ENCODE measurements at places on chromosomes 12 and 14.

DNA sequence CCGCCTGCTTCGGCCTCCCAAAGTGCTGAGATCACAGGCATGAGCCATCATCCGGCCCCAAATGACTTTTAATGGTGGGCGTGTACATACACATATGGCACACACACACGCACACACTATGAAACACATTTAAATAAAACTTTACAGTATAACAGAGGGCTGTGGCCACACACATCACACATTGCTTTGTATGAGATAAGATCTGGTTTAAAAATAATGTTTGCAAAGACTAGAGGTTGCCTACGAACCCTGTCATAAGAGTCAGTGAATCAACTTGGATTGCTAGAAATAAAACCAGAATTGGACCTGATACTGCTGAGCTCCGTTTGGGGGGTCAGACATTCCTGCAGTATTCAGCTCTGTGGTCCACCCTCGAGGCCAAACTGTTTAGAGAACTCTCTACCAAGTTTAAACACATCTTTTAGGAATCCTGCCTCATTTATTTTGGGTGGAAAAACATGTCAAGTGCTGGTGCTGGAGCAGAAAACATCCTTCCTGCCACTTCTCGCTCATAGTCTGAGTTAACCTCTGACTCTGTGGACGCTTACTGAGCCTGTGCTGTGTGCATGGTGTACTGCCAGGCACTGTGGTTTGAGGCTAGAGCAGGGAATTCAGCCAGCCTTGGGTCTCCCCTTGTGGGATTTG is 47.8 kb upstream of the EML1 start:
- DNase-seq = no peak

GRCh38 chr12:33192226-33192625 is 247.4 kb downstream of the SYT10 start:
- no peak for DNase-seq

DNA sequence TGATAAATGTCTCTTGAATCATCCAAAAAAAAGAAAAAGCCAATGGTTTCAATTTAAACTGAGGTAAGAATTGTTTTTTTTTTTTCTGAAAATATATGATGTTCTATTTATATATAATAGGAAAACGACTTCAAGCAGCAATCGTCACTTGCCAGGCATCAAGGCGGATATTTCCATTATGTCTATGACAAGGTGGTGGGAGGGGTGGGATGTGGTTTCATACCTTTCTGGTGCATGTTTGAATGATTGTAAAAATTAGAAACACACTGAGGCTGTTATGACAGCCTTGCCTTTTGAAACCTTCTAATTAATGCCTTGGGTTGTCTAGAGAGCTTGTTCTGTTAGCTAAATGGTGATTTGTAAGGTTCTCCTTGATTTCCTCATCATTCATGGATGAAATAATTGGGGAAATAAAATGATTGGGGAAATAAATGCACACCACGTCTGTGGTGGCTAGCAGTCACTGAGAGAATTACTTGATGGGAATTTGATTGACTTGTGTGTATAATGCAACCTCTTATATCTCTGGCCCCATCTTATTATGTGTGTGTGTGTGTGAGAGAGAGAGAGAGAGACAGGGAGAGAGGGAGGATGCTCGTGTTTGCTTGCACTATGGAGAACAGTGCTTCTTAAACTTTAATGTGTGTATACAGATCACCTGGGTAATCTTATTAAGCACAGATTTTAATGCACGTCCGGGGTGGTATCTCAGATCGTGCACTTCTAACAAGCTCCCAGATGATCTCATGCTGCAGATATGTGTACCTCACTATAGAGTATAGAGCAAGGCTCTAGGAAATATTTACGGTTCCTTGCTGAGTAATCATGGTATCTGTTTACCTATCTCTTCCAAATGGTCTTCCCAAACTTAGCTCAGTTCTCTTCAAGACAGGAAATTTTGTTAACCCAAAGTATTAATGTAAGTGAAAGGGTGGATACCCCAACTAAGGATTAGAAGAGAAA is 502.6 kb downstream of the DIO2 start:
- no peak for DNase-seq

GRCh38 chr12:26317942-26318575 is 122.7 kb downstream of the SSPN start:
- no peak for DNase-seq

GRCh38 chr14:68741839-68742470 is 50.9 kb downstream of the ZFP36L1 start:
- peak; percentile 68 for DNase-seq

GRCh38 chr12:31369712-31370521 is 44.0 kb upstream of the SINHCAF start:
- no peak for DNase-seq

DNA sequence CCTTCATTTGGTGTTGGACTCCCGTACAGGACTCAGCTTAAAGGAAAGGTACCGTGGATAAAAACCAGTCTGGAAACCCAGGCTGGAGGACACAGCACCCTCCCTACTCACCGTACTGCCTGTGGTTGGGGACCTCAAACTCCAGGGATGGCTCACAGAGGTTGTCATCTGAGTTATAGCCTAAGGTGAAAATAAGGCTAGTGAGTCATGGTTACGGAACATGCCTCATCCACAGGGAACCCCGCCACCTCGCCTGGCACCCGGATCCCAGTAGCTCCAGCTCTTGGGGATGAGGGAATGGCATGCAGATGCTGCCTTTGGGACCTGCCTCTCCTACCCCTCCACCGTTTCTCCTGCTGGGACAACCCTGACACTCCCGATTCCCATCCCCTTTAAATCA is 36.8 kb upstream of the GPR68 start:
- no peak for DNase-seq

DNA sequence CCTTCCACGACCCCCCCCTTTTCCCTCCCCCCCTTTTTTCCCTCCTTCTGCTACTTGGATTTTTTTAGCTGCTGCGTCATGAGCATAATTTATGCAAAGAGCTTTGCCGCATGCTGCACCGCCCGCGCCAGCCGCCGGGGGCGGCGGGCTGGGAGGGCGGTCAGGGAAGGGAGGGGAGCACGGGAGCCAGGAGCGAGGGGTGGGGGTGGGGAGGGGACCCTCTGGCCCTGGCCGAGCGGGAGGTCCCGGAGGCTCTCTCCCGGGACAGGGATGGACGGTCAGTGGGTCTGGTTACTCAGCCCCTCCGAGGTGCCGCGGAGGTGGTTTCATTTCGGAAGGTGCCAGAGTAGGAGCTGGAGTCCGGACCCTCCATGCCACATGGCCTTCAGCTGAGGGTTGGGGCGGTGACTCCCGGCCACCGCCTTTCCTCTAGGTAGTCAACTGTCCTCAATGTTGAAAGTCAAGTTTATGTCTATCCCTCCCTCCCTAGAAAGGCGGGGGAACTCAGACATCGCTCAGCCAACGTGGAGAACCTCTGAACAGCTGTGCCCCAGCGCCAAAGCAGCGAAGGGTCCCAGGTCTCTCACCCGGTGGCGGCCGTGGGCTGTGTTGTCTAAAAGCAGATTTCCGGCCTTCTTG is at the start of gene POU6F1:
TSS of gene POU6F1 (minus strand) at position 95 of the 639 bp plus-strand sequence. CDS start 11,226 bp downstream, outside the sequence.
- DNase-seq = peak; percentile 65

GRCh38 chr14:29148221-29148620 is 381.6 kb downstream of the FOXG1 start:
- no peak for DNase-seq

DNA sequence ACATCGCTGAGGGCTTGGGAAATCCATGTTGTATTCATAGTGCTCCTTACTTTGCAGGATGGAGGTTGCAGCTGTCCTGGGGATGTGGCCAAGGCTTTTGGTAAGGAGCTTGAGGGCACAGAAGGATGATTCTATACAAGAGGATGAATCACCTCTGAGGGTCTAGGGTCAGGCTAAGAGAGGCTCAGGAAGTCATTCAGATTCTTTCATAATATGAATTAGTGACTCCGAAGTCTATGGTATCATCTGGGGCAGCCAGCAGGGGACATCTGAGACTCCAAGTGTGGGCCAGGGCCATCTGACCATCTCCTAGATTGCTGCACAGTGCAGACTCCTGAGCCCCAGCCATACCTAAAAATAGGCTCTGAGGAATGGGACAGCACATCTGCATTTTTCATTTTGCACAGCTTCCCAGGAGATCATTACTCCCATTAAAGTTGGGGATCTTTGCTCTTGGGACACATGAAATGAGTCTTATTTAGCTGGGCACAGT is 4.8 kb downstream of the GMPR2 start:
- DNase-seq = no peak

GRCh38 chr12:47052274-47052673 is 27.1 kb upstream of the PCED1B start:
- no peak for DNase-seq

- no peak for DNase-seq
Measured at GRCh38 chr14:87916103-87916885, 76.7 kb downstream of the GALC start.

DNA sequence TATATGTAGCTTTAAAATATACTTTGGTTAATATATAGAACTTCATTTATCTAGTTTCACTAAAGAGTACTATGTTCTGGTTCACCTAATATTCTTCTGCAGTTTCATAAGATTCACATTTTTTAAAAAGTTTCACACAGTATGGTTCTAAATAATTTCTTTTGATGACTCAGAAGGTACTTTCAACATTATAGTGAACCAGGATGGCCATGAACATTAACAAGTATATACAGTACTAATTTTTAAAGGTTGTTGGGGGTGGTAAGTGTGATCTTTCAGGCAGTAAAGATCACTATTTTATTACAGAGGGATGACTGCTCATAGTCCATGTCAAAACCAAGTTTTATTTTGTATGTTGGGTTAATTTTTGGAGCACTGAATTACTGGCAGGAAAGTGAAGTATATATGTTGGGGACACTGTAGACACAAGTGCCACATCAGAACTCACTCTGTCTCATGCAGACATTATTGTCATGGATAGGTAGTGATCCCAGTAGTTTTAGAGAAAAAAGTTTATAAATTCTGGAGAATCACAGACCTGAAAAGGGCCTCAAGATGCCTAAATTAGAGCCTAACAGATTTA is 60.0 kb downstream of the DCAF5 start:
- no peak for DNase-seq

GRCh38 chr14:20866963-20867362 is 24.2 kb upstream of the RNASE3 start:
- DNase-seq = no peak

DNA sequence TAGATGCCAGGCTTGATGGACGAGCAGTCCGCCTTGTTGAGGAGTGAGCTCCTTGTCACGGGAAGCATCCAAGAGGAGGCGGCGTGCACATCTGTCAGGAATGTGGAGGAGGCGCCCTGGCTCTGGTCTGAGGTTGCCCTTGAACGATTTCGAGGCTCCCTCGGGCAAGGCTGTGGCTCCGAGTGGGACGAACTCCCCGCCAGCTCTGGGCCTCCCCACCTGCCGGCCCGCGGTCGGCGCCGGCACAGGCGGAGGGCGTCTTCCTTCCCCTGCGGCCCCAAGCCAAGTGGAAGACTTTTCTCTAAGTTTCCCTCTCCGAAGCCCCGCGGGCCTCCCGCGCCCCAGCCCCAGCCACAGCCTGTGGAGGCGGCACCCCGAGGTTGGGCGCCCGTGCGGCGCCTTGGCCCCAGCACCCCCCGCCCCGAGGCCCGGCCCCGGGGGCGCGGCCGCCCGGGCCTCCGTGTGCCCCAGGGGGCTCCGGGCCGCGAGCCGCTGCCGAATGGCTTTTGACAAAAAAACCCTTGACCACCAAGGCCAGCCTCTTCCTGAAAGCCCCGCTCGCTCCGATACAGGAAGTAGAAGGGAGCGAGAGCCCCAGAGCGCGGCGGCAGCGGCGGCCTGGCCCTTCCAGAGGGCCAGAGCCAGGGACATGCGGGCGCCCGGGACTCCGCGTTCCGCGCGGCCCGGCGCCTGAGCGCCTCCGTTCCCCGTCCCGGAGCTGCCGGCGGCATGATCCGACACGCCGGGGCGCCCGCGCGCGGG is at the start of gene RIN3:
TSS of gene RIN3 (plus strand) at position 578 of the 762 bp plus-strand sequence. CDS start at position 730, 152 bp downstream.
- DNase-seq = peak; percentile 58

GRCh38 chr14:71225113-71225512 is 317.9 kb downstream of the PCNX1 start:
- no peak for DNase-seq

- DNase-seq = no peak
Measured at GRCh38 chr12:72041811-72042210, 103.2 kb downstream of the TPH2 start.

- DNase-seq = no peak
Measured at GRCh38 chr12:49615725-49616124, 7.6 kb upstream of the PRPF40B start.

DNA sequence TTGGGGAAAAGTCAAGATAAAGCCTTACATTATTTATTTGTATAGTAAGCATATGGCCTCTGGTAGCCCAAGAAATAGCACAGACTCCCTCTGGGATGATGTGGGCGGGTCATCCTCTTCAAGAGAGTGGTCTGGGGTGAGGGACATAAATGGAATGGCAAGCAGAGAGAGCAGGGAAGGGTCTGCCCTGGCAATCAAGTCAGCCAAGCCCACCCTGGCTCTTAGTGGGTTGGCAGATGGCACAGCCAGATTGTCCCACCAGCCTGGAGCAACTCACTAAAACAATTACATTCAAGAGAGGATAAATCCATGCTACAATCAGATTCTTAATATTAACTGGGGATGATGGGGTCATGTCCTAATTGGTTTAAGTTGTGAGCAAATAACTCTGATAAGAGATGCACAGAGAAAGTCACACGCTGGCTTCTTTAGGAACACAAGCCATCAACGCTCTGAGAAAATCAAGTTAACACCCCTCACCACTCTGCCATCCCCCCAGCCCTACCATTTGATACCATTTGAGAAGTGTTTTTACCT is 2.8 kb upstream of the PELI2 start:
- DNase-seq = no peak

DNA sequence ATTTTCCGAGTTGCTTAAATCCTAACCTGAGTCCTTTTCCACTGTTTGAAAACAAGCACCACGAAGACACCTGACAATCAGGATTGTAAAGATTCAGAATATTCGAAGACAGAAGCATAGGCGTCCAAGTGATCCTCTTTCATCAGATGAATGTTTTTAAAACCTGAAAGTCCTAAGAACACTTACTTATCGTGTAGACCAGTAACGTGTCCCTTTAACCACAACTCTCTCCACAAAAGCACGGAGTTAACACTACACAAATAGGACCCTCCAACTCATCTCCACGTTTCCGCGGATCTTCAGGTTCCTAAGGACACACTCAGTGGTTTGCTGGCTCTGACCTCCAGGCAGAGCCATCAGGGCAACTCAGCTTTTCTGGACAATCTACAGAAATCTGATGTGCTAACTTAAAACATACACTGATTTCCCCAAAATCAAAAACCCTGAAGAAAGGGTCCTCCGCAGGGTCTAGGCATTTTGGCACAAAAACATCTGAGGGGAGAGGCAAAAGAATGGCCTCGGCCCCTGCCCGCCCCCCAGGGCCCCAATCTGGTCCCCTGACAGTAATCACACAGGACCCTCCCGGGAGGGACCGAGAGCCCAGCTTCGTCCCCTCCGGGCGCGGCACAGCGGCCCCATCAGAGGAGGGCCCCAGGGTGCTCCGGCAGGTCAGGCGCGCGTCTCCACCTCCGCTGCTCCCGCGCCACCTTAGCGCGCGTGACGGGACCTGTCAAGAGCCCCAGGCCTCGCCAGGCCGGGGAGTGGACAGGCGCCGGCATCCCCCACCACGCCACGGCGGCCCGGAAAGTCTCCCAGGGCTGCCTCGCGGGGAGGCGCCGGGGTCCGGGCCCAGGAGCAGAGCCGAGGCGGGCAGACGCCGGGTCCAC is 925 bp downstream of the DICER1 start:
- no peak for DNase-seq
